Inflammatory macrophage treated with lipopolysaccharide for 4 hours (primary cell): ENCODE measurements at places on chromosomes 5 and 9.

- no peak for DNase-seq
These were observed 605 bp upstream of the DNLZ start for GRCh38 chr9:136363949-136364748.

DNA sequence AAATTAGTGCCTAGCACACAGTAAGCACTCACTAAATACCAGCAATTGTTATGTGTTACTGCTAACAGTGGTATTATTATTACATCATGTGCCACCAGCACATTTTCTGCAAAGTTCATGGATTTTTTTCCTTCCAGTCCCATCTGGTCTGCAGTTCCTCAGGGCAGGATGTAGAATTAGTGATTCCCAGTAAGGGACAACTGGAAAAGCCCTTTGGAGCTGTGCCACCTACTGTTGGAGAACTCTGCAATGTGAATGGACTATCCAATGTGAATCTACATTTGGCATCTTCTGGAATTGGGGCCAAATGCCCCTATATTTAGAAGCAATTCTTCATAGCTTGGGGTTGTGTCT is 154.0 kb downstream of the CDH6 start:
- DNase-seq: no peak

GRCh38 chr9:135759676-135760300 is 57.8 kb downstream of the KCNT1 start:
- DNase-seq: no peak

DNA sequence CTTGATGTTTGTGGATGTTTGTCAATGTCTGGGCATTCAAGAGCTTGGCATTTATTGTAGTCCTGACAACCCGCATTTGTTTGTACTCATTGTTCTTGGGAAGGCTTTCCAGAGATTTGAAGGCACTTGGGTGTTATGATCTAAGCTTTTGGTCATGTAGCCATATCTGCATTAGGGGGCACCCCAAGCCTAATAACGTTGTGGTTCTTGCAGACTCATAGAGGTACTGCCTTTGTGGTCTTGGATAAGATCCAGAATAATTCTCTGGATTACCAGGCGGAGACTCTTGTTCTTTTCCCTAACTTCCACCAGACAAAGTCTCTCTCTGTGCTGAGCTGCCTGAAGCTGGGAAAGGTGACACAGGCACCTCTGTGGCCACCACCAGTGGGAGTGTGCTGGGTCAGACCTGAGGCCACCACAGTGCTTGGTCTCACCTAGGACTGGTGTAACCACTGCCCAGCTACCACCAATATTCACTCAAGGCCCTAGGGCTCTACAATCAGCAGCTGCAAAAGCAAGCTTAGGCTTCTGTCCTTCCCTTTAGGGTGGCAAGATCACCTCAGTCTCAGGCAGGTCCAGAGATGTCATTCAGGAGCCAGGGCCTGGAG is 144.4 kb upstream of the TAS2R1 start:
- no peak for DNase-seq
